ENCODE measurements at places on chromosomes 5 and 9.

DNA sequence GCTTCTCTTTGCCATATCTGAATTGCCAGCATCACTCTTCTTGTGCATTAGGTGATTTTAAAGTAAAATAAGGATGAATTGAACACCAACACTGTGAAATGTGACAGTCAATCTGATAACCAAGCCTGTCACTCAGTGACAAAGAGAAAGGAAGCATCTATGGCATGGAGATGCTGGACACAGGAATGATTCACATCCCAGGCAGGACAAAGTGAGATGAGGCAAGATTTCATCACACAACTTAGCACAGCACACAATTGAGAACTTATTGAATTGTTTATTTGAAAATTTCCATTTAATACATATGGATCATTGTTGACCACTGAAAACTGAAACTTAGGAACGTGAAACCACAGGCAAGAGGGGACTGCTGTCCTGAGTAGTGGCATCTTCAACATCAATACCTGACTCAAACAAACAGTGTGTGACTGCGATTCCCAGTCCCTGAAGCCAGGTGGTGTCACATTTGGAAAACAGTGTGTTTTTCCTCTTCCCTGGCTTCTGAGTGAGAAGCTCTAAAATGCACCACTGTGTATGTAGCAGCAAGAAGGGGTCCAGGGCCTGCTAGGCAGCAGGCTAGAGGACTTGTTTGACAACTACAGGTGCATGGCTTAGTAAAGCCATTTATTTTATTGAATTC lies 10.7 kb downstream of the GAPT start:
- no peak for DNase-seq

DNA sequence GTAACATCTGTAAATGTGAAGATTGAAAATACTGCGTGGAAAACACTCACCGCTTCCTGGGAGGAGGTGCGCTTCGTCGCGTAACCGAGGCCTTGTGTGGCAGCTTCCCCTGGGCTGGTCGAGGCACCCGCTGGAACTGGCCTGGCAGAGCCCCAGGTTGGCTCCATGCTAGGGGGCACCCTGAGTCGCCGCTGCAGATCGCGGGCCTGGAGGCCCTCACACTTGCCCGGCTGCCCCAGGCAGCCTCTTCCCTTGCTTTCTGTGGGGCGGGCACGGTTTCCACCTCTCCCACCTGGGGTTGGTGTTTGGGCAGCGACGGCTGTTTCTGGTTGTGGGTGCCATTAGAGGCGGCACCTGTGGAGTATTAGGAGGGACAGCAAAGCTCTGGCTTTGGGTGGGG lies 852 bp downstream of the ZNF354C start:
- DNase-seq, result no peak

DNA sequence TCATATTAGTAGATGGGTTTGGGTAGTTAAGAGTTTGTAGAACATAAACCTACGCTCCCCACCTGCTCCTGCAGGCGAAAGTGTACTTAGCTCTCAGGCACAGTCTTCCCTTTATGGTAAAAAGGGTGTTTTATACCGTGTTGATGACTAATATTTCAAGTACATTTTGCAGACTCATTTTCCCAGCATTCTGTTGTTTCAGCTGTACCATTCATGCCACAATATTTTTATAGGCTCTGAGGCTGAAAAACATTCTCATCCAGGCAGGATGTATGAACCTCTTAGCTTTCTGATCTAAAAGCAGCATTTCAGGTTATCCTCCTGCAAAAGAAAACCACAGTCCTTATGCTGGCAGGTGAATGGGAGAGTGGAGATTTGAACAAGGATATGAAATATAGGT lies 231.4 kb downstream of the NR2F1-AS1 start:
- no peak for DNase-seq

GRCh38 chr5:125117566-125117965 lies 371.1 kb upstream of the ZNF608 start:
- no peak for DNase-seq

GRCh38 chr5:95715799-95716461 lies 15.2 kb upstream of the RHOBTB3 start:
- no peak for DNase-seq

- DNase-seq, result peak; percentile 7
Measured at GRCh38 chr9:91905991-91906469, 44.0 kb downstream of the ROR2 start.

DNA sequence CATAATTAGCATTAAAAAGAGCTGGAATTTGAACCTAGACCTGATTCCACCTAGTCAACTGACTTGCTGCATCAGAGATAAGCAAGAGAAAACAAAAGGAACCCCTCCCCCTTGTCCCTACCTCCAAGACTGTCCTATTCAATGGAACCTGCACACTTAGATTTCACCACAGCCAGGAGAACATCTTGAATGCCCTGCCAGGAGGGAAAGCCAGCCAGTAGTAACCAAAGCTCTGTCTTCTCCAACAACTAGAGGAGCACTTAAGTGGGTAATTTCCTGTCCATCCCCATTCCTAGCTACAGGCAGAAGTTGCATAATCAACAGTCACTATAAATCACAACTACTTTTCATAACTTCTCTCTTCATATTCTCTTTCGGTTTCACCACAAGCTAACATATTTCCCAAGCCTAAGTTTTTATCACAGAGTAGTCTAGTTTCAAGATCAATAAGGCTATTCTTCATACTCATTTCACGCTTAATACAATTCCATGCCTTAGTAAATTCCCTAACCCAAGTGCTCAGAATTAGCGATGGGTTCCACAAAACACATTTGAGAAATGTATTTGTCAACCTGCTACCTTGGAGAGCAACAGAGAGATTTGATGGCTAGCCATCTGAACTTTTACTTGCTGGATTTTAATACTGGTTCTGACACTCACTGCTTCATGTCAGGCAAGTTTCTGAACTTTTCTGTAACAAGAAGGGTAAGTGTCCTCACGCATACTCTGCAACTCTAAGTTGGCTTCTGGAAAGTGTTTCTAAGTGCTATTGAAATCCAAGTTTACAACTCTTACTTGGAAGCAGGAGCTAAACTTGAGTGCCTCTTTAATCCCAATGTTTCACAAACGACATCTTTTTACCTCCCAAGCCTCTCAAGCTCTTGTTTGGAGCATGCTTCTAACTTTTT lies 2.0 kb downstream of the DENND1A start:
- no peak for DNase-seq

DNA sequence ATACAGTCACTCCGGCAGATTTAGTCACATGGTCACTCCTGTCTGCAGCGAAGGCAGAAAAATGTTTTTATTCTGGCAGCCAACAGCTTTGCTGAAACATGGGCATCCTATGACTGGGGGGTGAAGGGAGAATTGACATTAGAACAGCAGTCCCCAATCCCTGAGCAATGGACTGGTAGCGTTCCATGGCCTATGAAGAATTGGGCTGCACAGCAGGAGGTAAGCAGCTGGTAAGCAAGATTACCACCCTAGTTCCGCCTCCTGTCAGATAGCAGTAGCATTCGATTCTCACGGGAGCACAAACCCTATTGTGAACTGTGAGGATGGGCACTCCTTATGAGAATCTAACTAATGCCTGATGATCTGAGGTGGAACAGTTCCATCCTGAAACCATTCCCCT lies 93.1 kb upstream of the FTMT start:
- DNase-seq, result no peak

- DNase-seq, result no peak
Measured at GRCh38 chr9:109331353-109331752, 10.5 kb upstream of the EPB41L4B start.

GRCh38 chr5:175598774-175599173 lies 59.1 kb upstream of the HRH2 start:
- no peak for DNase-seq

DNA sequence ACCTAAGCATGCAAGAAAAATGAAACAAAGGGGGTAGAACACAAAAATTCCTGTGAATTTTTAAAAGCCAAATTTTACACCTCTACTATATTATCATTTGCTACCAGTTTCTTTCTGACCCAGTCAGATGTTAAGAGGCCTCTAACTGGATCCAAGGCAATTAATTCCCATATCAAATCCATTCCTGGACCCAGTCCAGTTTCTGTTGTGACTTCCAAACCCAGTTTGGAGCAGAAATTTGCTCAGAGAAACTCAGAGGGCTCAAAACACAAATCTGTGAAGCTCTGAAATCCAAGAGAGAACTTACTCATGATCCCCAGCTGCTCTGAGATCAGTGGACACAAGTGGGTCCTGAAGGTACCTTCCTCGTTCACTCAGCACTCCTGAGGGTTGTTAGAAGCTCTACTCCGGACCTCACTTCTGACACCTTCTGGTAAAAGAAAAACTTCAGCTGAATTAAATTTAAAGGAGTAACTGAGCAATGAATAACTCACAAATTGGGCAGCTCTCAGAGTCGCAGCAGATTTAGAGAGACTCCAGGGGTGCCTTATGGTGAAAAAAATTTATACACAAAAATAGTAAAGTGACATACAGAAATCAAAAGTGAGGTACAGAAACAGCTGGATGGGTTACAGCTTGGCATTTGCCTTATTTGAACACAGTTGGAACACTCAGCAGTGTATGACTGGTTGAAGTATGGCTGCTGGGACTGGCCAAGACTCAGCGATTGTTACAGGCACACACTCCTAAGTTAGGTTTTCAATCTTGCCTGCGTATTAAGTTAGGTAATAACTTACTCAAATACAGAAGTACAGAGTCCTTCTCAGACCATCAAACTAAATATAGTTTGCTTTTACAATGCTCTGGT lies 32.4 kb downstream of the INSL4 start:
- no peak for DNase-seq

GRCh38 chr9:87491523-87491922 lies 6.1 kb upstream of the DAPK1 start:
- DNase-seq, result no peak

GRCh38 chr5:179533907-179534306 lies 16.4 kb upstream of the RUFY1 start:
- DNase-seq, result no peak

DNA sequence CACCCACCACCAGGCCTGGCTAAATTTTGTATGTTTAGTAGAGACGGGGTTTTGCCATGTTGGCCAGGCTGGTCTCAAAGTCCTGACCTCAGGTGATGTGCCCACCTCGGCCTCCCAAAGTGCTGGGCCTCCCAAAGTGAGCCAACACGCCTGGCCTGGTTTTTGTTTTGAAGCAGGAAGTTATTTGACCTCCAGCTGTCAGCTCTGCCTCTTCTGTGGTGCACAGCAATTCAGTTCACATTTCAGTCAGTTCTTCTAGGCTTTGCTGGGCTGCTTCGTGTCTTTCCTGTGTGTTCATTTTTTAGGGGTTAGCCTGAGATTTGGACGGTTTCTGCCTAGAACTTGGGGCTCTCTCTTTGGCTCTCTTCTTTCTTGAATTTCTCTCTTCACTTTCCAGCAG lies 8.9 kb downstream of the LCN1 start:
- DNase-seq, result no peak

DNA sequence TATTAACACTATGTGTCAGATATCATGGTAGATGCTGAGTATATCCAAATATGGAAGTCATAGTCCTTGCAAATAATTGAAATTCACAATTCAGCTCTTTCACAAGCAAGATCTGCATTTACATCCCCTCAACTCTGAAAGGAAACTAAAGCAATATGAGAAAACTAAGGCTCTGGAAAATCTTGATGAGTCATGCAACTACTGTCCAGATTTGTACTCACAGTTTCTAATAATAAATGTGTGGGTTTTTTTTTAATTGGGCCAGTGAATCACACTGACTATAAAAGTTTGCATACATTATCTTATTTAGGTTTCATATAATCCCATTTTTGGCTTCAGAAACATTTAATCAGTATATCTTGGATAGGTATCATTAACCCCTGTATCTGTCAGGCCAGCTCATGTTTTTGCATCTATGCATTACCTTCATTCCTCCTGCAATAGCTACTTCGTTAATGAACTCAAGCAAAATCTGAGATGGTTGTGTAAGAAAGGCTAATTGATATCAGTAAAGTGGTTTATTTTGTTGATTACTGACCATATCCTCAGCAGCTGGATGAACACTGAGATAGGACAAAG lies 58.7 kb upstream of the PRR16 start:
- no peak for DNase-seq

DNA sequence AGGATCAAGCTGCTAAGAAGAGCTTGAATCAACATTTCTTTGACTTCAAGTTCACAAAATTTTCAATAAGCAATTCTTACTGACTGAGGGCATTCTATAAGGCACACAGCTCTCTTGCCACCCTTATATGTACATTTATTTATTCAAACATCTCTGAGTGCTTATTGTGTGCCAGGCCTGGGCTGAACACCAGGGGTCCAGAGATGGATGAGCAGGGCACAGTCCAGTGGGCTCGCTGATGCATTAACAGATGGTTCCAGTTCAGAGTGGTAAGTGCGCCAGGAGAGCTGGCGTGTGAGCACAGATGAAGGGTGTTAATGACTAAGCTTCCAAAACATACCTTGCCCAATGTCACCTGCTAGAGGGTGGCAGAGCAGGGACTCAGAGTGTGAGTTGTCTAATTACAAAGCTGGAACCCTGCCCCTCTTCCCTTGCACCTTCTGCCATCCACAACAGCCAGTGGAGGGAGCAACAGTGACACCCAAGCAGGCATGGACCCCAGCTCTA lies 24.6 kb downstream of the ALG2 start:
- no peak for DNase-seq

DNA sequence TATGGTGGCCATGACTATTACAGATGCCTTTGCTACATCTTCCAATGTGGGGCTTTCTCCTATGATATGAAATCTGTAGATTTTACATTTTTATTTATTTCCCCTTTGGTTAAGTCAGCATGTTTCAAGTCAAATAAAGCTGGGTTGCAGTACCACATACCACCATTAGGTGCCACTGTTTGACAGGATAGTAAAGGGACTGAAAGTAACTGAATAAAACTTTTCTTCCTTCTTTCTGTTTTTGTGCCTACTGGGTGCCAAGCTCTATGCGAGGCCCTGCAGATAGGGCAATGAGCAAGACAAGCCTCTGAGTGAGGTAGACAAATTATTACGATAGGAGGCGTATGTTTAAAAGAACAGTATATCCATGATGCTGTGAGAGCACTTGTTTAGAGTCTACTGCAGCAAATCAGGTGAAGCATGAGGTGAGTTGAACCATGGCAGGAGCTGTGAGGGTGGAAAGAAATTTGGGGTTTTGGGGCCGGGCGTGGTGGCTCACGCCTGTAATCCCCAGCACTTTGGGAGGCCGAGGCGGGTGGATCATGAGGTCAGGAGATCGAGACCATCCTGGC lies 64.8 kb downstream of the GDNF start:
- DNase-seq, result no peak

DNA sequence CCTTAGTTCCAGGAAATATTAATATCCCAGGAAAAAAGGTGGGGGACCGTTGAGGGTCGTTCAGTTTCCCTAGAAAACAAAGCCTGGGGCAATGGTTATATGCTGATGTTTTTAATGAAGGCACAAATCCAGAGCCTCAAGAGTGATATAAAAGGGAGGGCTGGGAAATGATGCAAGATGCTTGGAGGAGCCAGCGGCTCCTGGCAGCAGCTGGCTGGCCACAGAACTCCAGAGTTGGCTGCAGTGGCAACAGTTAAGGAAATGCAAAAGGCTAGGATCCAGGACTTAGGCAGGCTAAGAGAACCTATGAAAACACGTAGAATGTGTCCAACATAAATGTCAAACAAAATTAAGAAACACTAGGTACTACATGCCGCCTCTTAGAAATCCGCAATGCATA lies 31.0 kb upstream of the B4GALT1 start:
- no peak for DNase-seq

- no peak for DNase-seq
Measured at GRCh38 chr5:139823757-139824355, 28.2 kb downstream of the PSD2 start.
